ENCODE measurements at places on chromosomes 5 and 9.

GRCh38 chr5:117262572-117263131 lies 688.0 kb upstream of the SEMA6A start:
- DNase-seq: no peak

GRCh38 chr9:123410281-123410910 lies 54.4 kb downstream of the CRB2 start:
- no peak for DNase-seq

GRCh38 chr5:21802869-21803490 lies 1050.2 kb downstream of the CDH12 start:
- no peak for DNase-seq

DNA sequence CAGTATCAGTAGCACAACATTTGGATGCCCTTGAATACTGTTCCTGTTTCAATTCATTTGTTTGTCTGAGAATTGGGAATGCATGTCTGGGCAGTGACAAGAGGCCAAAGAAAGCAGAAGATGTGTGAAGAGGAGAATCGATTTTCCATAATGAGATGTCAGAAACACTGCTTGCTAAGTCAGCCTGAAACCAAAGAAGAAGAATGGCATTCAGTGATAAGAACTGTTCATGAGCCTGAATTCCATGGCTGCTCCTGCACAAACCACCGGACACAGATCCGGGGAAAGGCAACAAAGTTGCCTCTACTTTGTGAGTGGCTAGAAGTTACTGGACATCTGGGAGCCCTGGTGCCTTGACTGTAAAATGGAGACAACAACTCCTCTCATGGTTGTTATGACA lies 207.2 kb upstream of the RASEF start:
- no peak for DNase-seq

GRCh38 chr9:70576116-70576515 lies 161.7 kb upstream of the KLF9 start:
- DNase-seq: no peak

- DNase-seq: no peak
Observed at GRCh38 chr5:53201746-53202145, 92.2 kb upstream of the MOCS2 start.

DNA sequence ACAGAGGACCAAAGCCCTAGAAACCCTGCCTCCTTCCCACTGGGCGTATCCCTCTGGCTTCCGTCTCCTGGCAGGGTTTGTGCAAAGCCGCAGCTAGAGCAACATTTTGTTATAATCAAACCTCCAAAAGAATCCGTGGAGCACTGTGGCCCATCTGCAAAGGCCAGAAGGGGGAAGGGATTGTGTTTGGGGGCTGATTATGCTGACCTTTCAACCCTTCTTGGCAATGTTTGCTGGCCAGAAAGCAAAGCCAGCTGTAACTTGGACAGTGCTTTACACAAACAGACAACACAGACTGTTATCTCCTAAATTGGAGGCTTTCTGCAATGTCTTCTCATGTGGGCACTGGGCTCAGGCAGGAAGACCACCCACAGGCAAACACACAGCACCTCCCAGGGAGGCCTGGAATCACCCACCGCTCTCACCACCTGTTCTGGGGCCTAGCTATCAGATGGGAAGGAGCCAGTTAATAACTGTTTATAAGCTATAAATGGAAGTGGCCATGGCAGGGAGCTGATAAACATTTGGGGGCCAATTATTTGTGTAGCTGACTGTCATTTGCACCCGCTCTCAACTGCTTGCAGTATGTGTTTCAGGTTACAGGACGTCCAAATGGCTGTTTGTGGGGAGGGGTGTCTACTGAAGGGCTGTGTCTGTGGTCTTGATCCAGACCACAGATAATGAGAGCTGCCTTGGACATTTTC lies 121.6 kb upstream of the ERCC6L2 start:
- DNase-seq: no peak

GRCh38 chr9:76690246-76690972 lies 73.8 kb upstream of the PCA3 start:
- DNase-seq: no peak

GRCh38 chr9:133944746-133945135 lies 47.4 kb downstream of the VAV2 start:
- DNase-seq: no peak

- DNase-seq: no peak
Observed at GRCh38 chr9:20783057-20784038, 99.3 kb downstream of the FOCAD start.

DNA sequence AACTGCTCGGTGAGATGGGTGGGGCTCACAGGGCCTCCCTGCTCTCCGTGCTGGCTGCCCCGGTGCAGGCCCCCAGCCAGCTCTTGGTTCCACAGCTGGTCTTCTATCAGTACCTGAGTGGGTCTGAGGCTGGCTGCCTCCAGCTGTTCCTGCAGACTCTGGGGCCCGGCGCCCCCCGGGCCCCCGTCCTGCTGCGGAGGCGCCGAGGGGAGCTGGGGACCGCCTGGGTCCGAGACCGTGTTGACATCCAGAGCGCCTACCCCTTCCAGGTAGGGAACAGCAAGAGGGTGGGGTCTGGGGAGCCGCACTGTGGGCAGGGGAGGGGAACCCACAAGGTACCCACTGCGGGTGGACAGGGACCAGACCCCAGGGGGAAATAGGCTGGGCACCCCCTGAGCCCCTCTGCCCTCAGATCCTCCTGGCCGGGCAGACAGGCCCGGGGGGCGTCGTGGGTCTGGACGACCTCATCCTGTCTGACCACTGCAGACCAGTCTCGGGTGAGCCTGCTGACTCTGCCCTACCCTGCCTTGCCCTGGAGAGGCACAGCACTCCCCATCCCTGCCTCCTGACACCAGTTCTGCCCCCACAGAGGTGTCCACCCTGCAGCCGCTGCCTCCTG lies 2.8 kb downstream of the MAMDC4 start:
- no peak for DNase-seq

- no peak for DNase-seq
Observed at GRCh38 chr5:142446131-142446959, 121.5 kb upstream of the SPRY4 start.

DNA sequence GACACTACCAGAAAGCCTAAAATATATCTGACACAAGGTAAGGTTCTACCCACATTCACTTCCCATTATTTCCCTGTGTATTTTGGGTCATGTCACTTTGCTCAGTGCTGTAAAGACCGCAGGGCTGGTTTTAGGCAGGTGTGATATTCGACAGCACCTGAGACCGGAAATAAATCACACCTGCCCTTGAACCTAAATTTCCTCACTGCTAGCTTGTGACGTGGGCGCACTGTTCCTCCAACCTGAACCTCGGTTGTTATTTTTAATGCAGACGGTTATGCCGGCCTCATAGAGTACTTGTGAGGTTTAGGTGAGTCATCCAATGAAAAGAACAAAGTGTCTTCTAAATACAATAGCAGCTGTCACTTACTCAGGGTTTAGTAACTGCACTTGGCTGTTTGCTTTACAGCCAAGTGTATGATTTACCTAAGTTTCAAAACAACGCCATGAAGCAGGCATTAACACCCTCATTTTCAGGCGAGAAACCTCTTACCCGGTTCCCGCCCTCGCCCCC lies 20.7 kb upstream of the ZNF782 start:
- DNase-seq: no peak

DNA sequence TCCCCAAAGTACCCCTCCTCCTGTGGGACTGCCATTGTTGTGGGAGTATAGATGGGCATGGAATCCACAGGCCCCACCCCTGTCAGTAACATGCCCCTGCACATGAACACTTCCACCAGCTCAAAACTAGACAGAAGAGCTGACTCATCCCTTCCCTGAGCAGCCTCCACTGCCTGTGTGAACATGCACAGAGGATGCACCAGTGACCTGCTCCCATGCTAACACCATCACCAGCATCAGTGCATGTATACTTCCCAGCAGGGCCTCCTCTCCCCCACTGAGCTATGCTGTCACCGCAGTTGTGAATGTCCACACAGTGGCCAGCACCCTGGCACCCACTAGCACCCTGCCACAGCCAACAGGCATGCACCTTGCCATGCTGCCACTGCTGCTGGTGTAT lies 939.8 kb downstream of the EFNA5 start:
- DNase-seq: no peak

- peak; percentile 38 for DNase-seq
Observed at GRCh38 chr9:99000476-99001395, 57.0 kb downstream of the COL15A1 start.

DNA sequence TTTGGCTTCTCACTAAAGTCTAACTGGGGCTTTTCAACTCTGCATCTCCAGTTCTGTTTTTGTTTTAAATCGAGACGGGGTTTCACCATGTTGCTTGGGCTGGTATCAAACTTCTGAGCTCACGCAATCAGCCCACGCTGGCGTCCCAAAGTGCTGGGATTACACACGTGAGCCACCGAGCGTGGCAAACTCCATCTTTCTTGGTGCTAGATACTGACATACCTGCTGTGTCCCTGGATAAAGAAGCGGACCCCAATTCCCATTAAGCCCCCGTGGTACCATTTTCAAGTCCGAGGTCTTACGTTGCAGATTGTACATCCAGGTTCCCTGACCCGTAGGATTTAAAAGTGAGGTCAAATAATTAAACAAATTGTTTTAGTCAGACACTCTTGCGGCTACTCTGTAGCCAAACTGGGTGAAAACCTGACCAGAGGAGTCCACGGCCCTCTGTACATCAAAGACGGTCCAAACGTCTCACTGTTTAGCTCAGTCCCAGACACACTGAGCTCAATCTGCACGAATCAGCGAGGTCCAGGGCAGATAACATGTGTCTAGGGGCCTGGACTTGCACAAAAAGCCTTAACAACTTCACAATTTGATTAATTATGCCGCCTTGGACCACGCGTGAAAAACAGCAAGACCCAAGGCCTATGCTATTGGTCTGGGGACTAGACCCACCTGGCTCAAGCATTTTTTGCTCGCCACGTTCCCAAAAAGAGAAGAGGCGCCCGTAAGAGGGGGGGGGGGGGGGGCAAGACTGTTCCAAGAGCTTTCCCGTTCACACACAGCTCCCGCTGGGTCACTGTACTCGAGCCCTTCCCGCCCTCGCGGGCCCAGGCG lies 727 bp upstream of the DNAJA1 start:
- DNase-seq: no peak

GRCh38 chr9:112719696-112720095 lies 1.8 kb upstream of the INIP start:
- no peak for DNase-seq

GRCh38 chr5:138068742-138069600 lies 14.9 kb upstream of the WNT8A start:
- DNase-seq: peak; percentile 37

- DNase-seq: no peak
Observed at GRCh38 chr5:20102293-20102692, 114.3 kb upstream of the CDH18 start.

DNA sequence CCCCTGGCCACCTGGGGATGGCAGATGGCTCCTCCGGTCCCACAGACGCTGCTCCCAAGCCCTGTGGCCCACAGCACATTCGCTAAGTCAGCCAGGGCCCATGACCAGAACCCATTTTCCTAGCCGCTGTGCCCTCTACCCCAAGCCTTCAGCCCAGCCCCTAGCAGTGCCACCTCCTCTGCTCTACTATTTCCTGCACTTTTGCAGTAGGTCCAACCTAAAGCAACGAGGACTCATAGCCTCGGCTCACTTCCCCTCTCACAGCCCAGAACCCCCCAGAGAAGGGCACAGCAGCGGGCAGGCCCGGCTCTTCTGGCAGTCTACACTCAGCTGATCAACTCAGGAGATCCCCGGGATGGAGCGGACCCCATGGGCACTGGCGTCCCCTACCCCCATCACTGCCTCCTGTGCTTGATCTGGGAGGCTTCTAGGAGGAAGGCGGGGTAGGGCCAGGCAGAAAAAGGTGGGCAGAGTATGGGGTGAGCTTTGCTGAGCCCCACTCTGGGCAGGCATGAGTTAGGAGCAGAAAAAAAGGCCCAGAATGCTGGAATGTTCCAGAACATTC lies 111.2 kb downstream of the ZNF354C start:
- no peak for DNase-seq

DNA sequence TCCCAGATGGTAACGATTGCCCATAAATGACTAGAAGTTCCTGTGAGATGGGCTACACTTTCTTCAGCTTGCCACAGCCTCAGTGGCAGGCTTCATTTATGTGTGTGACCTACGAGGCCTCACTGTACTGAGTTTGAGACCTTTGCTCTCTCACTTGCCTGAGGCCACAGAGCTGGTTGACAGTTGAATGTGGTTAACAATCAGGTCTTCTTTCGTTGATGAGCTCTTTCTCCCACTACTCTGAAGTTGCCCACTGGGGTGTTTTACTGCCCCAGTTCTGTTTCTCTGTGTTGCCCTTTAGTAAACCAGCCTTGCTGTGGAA lies 70.5 kb downstream of the CYFIP2 start:
- DNase-seq: no peak

- no peak for DNase-seq
Observed at GRCh38 chr5:87007737-87008136, 259.9 kb upstream of the RASA1 start.

- no peak for DNase-seq
Observed at GRCh38 chr5:37900692-37901091, 60.9 kb upstream of the GDNF start.

DNA sequence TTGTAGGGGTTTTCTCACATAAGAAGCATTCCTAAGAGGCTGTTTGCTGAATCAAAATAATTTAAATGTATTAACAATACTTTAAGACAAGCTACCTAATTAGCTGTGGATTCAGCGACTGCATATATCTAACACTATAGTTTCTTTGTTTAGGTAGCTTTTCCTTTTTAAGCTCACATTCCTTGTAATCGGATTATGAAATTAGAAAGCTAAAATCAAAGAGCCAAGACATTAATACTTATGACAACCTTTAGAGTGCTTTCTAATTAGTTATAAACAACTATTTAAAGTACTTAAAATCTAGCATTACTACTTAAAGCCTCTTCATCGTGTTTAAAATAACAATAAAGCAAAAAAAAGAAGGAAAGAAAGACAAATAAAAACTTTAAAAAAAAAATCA lies 137.3 kb upstream of the RETREG1 start:
- DNase-seq: no peak

DNA sequence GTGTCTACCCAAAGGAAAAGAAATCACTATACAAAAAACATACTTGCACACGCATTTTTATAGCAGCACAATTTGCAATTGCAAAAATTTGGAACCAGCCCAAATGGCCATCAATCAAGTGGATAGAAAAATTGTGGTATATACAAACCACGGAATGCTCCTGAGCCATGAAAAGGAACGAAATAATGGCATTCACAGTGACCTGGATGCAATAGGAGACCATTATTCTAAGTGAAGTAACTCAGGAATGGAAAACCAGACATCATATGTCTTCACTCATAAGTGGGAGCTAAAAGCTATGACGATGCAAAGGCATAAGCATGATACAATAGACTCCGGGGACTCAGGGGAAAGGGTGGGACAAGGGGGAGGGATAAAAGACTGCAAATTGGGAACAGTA lies 78.4 kb downstream of the ENC1 start:
- no peak for DNase-seq

- DNase-seq: no peak
Observed at GRCh38 chr5:113652161-113652560, 138.7 kb downstream of the YTHDC2 start.

DNA sequence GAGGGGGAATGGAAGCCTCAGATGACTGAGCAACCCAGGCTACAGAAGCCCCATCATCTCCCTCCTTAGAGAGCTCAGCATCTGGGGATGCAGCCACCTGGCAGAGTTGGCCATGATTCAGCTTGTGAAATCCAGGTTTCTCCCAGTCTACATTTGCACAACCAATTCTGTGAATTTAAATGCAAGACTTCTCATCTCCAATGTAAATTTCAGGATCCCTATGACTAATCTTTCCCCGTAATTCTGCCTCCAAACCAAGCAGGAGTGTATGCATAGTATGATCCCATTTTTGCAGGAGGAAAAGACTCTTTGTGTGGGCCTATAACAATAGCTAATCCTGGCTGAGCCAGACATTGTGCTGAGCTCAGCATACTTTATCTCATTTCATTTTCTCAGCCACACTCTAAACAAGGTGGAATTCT lies 59.6 kb upstream of the IL17B start:
- DNase-seq: no peak
